AG04449 (cell line): ENCODE measurements at places on chromosomes 4 and X.

DNA sequence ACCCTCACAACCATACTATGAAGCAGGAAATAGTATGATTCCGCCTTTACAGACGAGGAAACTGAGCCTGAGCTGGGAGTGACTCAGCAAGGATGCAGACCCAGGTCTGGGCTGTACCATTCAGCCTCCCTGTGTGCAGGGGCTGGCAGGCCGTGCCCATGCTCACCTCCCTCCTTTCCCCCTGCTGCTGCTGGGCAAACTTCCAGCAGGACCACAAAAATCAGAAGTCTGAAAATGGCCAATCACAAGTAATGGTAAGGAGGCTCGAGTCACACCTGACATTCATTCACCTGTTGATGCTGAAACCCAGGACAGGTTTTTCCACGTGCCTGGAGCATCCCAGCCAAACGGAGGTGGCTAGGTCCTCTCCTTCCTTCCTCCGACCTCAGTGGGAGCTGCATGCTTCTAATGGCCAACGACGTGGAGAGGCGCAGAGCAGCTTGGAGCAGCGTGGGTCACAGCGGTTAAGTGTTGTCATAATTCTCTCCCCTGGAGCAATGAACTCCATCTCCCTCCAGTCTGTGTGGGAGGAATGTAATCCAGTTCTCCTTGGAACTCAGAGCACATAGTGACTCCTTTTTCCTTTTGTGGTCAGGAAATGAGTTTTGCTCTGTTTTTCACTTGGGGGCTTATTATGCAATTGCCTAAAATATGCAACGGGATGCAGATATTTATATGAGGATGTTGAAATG lies 371.7 kb downstream of the BCOR start:
- no peak for DNase-seq

GRCh38 chr4:133711817-133712216 lies 489.8 kb downstream of the PABPC4L start:
- no peak for DNase-seq

DNA sequence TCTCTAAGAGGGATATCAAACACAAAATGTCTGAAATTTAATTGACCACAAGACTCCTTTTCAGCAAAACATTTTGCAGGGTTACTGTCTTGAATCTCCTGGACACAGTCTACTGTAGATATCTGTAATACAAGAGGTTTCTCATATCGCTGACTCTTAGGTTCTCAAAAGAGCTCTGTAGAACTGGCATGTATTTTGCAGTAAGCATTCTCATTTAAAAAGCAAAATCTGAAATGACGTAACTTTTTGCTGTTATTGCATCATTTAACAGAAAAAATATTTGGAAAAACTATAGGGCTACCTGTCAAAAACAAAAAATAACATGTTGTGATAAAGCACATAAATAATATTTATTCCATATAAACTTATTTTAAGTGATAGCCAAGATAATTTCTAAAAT lies 114.2 kb downstream of the CDS1 start:
- no peak for DNase-seq

DNA sequence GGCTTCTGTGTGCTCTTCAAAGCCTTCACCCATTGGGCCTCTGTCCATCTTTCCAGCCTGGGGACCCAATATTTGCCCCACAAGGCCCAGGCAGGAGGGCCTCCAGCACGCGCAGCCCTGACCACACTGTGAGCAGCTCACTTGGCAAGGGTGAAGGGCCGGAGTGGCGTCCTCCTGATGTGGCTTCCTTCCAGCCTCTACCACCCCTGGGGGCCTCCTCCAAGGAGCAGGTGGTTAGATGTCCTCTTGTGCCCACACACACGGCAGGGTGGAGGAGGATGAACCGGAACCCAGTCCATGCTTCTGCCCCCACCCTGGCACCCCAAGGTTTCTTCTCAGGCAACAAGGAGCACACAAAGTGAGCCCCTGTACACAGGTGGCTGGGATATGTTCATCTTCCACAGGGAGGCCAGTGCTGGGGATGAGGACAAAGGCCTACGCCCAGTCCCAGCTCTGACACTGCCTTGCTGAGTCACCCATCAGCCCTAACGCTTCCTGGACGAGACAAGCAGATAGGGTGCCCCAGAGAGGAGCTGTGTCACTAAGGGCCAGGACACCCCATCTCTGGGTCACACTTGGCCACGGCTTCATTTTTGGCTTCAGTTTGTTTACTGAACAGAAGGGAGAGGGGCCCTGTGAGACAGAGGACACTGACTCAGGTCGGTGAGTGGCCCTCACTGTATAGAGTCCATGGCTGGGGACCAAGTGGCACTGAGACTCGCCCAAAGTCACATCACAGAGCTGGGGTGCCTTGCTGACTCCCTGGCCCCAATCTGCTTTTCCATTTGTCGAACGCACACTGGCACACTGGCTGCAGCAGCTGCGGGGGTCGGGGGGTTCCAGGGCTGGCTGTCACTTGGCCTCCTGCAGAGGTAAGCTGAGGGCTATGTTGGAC lies 1.9 kb downstream of the UBL4A start:
- no peak for DNase-seq

DNA sequence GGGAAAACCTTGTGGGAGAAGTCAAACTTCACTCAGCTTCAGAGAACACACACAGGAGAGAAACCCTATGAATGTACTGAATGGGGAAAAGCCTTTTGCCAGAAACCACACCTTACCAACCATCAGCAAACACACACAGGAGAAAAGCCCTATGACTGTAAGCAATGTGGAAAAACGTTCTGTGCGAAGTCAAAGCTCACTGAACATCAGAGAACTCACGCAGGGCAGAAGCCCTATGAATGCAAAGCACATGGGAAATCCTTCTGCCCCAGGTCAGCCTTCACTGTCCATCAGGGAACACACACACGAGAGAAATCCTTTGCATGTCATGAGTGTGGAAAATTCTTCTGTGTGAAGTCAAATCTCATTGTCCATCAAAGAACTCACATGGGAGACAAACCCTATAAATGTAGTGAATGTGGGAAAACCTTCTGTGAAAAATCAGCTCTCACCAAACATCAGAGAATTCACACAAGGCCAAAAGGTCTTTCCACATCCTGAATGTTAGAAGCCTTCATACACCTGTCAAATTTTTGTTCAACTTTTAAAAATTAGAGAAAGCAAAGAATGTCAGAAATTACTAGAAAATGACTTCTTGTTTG lies 199.4 kb downstream of the SMIM20 start:
- no peak for DNase-seq

DNA sequence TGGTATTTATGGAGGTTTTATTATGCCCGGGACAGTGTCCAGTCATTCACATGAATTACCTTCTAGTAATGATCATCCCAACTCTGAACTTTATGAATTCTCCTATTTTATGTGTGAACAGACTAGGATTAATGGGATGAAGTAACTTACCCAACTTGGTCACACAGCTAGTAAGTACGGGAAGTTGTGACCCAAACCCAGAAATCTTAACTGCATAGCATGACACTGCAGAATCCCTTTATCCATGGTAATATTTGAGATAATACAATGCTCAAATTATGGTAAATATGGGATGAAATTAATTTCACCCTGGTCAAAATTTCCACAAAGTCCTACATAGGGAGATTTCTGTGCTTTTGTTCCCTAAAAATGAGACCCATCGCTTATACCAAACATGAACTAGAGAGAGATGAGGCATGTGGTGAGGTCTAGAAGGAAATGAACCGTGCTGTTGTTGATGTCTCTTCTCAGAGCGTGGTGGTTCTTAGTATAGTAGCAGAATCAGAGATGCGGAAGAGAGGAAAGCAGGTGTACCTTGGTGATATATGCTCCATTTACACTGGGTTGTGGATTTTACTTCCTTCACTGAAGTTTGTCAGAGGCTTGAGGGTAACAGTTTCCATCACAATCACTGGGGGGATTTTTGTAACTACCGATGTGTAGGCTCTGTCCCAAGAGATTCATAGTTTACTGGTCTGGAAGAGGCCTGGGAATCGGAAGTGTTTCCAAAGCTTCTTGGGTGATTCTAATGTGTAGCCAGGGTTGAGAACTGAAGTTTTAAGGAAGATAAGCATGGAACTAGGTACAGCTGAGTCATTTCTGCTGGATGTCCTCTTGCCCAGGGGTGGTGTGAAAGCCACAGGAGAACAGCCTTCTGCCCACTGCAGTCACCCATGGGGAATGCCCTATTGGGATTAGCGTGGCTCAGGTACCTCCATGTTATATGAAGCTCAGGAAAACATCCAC lies 30.2 kb upstream of the FAM9C start:
- DNase-seq, result no peak

GRCh38 chr4:152258804-152259708 lies 276.8 kb downstream of the FBXW7 start:
- no peak for DNase-seq

DNA sequence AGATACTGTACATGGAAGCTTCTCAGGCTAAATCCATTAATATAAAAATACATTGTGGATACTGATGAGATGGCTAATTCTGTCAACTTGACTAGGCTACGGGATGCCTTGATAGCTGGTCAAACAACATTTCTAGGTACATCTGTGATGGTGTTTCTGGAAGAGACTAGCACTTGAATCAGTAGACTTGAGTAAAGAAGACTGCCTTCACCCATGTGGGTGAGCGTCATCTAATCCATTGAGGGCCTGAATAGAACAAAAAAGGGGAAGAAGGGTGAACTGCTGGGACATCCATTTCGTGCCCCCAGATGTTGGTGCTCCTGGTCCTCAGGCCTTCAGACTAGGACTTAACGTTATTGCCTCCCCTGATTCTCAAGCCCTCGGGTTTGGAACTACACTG lies 3.7 kb upstream of the SRP72 start:
- DNase-seq, result no peak

GRCh38 chr4:110198049-110198434 lies 373 bp downstream of the ELOVL6 start:
- no peak for DNase-seq

DNA sequence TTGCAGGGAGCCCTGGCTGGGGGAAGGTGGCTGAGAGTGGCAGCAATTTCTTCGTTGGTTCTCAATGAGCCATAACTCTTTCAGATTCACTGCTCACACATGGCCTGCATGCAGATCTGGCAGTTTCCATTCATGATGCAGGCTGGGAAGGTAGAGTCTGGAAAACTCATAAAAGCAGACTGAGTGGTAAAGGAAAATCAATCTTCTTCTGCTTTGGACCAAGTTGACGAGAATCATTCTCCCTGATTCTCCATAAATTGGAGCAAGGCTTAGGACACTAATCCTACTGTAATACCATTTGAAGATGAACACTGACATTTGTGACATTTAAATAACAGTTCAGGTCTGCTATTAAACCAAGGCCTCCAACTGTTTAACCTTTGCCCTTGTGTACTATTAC lies 35.3 kb upstream of the HAND2 start:
- no peak for DNase-seq

- DNase-seq, result peak; percentile 7
Measured at GRCh38 chrX:1453395-1453783, 680 bp upstream of the ASMTL start.

DNA sequence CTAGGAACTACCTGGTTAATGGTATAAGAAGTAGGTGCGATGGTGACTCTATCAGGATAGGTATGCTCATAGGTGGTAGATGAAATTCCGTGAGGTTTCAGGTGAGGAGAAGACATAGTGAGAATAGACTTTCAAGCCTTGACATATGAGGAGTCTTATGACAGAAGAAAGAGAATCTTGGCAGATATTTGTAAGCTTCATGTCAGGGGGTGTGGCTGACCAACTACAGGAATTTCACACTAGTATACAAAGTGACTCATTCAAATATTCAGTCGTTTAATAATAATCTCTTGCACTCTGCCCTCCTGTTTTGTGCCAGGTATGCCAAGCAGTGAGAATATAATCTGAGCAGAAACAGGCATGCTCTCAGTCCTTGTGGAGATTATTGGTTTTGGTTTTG lies 22.8 kb downstream of the PACRGL start:
- no peak for DNase-seq

DNA sequence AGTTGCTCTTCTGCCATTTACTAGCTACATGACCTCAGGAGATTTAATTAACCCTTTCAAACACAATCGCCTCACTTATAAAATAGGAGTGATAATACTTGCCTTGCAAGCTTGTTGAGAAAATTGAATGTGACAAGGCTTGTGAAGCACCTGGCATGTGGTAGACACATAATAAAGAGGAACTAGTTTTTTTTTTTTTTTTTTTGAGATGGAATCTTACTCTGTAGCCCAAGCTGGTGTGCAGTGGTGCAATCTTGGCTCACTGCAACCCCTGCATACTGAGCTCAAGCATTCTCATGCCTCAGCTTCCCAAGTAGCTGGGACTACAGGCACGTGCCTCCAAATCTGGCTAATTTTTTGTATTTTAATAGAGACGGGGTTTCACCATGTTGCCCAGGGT lies 73.7 kb upstream of the STIM2 start:
- no peak for DNase-seq

GRCh38 chr4:40228497-40229365 lies 31.9 kb downstream of the RHOH start:
- no peak for DNase-seq

DNA sequence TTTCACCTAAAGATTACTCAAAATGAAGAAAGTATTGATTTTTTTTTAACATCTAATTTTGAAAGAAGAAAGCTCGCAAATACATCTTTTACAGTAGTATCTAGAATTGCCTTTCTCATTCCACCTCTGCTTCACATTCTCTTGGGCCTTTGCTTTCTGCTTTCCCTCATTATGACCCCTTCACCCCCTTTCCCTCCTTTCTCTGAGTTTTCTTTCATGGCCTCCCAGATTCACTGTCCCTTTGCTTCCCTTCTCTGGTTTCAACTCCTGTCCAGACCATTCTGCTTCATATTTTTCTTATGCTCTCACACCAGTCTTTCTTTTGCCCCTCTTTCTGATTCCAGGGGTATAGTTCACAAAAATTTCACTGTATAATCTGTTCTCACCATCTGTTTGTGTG lies 29.0 kb downstream of the ADH5 start:
- no peak for DNase-seq

DNA sequence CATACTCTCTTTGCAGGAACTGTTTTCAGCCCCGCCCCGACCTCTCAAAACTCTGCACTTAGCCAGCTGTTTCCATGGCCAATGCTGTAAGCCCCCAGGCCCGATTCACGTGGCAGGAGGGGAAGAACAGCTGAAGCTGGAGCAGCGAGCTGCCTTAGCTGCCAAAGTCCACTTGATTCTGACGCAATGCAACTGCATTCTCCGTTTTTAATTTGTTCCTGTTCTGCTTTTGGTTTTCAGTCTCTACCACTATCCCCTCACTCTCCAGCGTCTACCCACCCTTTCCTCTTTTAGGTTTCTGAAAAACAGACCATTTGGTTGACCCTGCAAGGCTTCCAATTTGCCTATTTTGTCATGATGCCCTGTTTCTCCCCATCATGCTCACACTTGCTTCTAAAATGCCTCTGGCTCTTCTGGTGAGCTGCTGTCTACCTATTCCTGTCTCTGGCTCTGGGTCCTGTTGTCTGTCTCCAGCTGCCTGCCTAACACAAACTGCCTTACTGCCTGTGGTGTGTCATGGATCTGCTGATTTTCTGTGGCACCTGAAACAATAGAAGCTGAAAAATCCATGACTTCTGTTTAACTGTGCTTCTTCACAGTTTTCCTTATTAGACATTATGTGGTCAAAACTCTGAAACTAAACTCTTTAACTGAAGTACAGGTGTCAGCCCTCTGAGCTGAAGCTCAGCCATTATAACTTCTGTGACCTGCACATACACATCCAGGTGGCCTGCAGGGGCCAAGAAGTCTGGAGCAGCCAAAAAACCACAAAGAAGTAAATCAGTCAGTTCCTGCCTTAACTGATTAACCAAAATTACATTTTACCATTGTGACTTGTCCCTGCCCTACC lies 160.5 kb upstream of the AGTR2 start:
- no peak for DNase-seq

GRCh38 chr4:185993328-185993973 lies 75.5 kb upstream of the TLR3 start:
- DNase-seq, result no peak

GRCh38 chrX:39450234-39450977 lies 647.4 kb downstream of the BCOR start:
- DNase-seq, result no peak
